ENCODE measurements at places on chromosomes 16 and 17.

- no peak for DNase-seq
These were observed 157.1 kb upstream of the WSCD1 start for GRCh38 chr17:5913032-5913531.

DNA sequence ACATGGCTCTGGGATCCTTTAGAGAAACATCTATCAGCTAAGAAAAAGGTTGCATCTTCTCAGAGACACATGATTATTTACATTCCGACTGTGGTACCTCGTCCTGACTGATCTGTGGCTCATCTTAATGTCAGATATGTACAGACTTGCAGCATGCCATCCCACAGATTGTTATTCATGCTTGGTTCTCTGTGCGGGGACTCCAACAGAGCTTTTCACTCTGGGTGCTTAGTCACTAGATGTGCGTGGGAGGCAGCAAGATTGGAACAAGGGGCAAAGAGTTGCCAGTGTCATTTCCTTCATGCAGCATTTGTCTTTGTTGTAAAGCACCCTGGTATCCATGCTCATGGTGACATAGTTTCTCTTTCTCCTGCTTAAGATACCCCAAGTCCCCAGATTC is 179.1 kb upstream of the CACNG5 start:
- DNase-seq: no peak

DNA sequence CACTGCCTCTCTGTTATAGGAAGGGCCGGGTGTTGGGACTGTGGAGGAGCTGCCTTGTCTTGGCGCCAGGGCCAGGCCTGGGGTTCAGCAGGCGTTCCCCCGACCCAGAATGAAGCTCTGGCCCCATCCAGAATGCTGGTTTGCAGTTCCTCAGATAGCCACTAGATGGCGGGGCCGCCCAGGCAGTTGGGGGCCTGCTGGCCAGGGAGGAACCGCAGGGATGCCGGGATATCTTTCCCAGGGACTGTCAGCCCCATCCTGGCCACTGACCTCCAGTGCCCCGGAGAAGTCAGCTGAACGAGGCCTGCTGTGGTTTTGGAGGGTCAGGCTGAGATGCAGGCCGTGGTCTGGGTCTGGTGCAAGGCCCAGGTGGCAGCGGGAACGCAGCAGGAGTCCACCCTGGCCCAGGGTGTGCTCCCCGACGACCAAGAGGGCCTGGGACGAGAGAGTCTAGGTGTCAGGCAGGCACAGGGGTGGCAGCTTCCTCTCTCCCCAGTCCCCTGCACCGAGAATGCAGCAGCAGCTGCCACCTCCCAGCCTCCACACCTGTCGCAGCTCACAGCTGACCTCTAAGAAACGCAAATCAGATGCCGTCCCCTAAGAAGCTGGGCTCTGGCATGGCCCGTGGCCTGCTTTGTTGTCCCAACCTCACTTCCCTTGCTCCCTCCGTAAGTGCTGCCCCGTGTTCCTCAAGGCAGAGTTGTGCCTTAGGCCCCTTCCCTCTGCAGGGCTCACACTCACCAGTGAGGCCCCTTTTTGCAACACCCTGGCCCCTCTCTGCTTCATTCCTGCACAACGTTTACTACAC is 51.2 kb downstream of the RMI2 start:
- peak; percentile 74 for DNase-seq

GRCh38 chr17:56314026-56314425 is 160.8 kb downstream of the ANKFN1 start:
- no peak for DNase-seq

DNA sequence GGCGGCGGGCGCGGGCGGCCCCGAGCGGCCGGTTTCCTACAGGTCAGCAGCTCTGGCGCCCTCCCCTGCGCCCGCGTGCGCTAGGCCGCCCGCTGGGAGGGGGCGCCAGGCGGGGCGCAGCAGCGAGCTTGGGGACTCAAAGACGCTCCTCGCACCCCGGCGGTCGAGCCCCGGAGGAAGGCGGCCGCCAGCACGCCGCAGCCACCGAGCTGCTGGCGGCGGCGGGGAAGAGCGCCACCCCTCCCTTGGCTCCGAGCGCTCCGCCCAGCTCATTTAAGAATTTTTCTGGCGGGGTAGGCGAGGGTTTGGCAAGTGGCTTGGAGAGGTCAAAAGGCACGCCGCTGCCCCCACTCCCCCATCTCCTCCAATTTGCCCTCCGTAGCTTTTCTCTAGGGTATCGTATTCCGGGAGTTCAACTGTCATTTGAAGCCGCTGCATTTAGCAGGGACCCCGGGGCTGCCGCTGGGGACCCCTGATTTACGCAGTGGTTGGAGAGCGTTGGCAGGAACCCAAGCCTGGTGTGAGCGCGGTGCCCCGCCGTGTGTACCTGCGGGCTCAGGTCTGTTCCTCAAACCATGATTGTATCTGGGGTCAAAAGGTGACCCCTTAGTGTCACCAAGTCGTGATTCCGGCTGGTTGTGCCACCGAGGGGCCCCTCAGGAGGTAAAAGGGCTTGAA is 59.5 kb upstream of the GSE1 start:
- DNase-seq: peak; percentile 86

GRCh38 chr16:24140730-24141129 is 115.4 kb upstream of the CACNG3 start:
- DNase-seq: no peak

- no peak for DNase-seq
These were observed 141.3 kb upstream of the CDH8 start for GRCh38 chr16:62177351-62178203.

DNA sequence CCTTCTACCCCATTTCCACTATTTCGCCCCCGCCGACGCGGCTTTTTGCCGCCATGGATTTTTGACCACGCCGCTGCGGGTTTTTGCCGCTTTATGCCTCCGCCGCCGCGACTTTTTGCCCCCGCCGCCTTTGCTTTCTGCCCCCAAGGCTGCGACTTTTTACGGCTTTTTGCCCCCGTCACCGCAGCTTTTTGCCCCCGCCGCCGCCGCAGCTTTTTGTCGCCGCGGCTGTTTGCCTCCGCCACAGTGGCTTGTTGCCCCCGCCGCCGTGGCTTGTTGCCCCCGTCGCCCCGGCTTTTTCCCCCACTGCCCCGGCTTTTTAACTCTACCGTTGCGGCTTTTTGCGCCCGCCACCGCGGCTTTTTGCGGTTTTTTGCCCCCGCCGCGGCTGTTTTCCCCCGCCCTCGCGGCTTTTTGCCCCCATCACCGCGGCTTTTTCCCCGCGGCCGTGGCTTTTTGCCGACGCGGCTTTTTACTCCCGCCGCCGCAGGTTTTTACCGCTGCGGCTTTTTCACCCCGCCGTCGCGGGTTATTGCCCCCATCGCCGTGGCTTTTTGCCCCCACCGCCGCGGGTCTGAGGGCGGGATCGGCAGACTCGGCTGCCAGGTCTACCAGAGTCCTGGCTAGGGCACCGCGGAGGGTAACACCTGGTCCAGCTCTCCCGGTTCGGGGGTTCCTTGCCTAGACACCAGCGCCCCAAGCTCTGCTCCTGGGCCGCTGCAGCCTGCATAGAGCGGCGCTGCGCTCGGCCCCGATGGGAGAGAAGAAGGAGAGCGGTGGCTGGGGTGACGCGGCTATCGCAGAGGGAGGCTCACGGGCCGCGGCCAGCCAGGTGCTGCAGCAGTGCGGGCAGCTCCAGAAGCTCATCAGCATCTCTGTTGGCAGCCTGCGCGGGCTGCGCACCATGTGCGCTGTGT is 562.7 kb upstream of the WSB1 start:
- no peak for DNase-seq

GRCh38 chr17:13140750-13141149 is 122.9 kb upstream of the ELAC2 start:
- DNase-seq: peak; percentile 1

DNA sequence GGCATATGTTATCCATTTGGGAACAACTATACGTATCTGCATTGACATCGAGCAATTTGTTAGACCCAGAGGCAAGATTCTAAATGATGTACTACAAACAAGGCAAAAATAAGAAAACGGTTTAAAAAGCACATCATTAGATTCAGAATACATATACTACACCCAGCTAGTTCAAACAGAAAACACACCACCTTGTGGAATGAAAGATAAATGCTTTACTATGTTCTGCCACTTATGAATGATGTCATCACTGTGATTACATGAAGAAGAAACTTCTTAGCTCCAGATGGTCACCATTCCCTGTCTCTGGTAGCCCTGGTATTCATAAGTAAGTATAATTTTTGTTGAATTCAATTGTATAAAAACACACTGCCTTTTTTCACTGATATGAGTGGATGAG is 7.8 kb downstream of the NACA2 start:
- peak; percentile 75 for DNase-seq

DNA sequence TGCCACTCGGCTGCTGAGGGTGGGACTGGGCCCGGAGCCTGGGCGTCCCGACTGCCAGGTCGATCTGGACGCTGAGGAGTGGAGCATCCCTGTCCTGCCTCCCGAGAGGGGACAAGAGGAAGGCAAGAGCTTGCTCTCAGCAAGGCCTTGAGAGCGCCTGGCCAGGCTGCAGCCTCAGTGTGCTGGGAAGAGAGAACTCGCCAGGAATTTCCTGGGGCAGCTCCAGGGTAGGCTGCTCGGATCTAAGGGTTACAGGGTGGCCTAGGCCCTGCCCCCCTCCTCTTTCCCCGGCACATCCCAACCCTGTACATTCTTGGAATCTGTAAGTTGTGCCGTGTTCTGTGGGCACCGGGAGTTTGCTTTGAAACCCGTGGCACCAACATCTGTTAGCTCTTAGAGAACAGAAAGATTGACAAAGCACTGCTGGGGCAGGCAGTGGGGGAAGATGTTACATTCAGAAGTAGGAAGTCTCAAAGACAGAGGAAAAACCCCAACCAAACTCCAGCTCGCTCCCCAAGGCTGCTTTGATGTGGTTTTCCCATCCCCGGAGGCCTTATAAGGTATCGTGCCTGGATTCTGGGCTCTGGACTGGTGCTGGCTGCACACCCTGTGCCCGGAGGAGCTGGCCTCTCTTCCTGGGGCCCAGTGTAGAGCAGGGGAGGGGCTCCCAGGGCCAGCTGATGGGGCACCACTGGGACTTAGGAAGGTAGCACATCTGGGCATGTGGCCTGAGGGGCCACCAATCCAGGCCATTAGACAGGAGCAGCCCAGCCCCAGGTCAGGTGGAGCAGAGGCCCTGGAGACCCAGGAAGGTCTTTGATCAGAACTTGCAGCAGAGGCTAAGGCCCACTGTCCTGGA is 55.2 kb downstream of the NKD1 start:
- DNase-seq: no peak

GRCh38 chr16:54944002-54944401 is 13.3 kb downstream of the IRX5 start:
- DNase-seq: no peak

- no peak for DNase-seq
These were observed 2.5 kb downstream of the ITGAX start for GRCh38 chr16:31357324-31358109.

DNA sequence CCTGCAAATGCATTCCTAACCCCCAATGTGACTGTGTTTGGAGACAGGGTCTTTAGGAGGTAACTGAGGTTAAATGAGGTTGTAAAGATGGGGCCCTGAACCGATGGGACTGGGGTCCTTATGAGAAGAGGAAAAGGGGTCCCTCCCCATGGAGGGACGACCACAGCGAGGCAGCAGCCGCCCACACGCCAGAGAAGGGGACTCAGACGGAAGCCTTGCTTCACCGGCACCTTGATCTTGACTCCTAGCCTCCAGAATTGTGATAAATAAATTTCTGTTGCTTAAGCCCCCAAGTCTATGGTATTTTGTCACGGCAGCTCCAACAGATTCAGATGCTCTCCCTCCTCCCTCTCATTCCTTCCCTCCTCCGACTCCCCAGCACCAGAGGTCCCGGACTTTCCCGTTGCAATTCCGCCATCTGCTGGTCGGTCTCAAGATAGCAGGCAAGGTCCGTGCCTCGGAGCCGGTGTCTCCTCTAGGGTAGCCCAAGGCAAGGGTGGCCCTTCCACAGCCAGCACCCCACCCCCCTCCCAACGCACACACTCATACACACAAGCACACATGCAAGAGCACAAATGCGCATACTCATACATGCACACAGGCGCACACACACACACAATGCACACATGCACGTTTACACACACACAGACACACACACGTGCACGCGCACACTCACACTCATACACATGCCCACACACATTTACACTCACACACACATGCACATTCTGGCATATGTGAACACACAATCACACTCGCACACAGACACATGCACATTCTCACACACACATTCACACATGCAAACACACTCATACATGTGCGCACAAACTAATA is 23.1 kb upstream of the C16orf78 start:
- DNase-seq: peak; percentile 57

All from DMS53 (cell line).